ENCODE measurements at places on chromosomes 1 and 21.

DNA sequence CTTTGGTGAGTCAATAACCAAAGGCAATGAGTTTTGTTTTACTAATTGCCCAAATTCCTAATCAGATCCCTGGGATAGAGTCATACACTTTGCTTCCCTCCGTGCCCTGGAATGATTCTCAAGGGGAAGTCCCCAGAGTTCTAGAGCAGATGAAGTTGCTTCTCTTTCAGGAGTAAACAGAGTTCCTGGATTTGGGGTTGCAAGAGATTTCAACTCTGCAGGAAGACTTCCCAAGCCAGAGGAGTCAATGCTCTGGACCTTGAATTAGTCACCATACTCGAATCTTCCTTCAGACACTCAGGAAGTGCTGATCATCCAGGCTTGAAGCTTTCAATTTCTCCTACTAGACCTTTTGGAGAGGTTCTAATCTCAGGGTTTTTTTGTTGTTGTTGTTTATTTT lies 39.6 kb downstream of the FCER1A start:
- no peak for DNase-seq

DNA sequence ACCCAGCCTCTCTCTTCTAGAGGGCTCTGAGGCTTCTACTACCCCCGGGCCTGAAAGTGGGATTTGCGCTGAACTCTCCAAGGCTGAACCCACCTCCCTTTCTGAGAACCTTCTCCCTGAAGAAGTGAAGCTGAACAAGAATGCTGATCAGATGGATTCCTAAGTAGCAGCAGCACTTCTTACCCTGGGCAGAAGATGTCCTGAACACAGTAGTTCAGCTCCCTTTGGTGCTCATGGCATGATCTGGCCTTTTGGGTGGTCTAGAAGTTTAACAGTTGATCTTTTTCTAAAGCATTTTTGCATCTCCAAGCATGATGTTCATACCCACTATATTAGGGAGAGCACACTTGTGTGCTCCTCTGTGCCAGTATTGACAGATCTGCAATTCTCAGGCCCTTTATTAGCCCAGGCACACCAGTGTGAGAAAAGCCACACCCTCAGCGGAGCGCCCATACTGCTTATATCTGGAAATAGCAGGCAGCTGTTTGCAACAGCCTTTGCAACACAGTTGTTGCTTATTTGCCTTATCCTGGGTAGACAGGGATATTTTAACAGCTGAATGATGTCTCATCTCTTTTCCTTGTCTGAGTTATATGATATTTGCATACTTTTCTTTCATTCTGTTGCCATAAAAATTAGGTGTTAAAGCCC lies 34.2 kb downstream of the CNN3 start:
- DNase-seq: no peak

GRCh38 chr1:88204612-88205167 lies 479.4 kb upstream of the PKN2 start:
- no peak for DNase-seq

- DNase-seq: peak; percentile 36
Measured at GRCh38 chr1:186985889-186986491, 157.2 kb downstream of the PLA2G4A start.

- no peak for DNase-seq
Measured at GRCh38 chr21:37986751-37987399, 70.6 kb upstream of the KCNJ6 start.

All from CD4-positive, alpha-beta T cell treated with Interleukin-15 for 4 hours (primary cell).